ENCODE measurements at places on chromosomes 5 and 9.

- DNase-seq, result no peak
These were observed 4.8 kb downstream of the DNAJB5 start for GRCh38 chr9:34994260-34994899.

GRCh38 chr5:10639846-10640368 is 76.0 kb downstream of the ANKRD33B start:
- no peak for DNase-seq

DNA sequence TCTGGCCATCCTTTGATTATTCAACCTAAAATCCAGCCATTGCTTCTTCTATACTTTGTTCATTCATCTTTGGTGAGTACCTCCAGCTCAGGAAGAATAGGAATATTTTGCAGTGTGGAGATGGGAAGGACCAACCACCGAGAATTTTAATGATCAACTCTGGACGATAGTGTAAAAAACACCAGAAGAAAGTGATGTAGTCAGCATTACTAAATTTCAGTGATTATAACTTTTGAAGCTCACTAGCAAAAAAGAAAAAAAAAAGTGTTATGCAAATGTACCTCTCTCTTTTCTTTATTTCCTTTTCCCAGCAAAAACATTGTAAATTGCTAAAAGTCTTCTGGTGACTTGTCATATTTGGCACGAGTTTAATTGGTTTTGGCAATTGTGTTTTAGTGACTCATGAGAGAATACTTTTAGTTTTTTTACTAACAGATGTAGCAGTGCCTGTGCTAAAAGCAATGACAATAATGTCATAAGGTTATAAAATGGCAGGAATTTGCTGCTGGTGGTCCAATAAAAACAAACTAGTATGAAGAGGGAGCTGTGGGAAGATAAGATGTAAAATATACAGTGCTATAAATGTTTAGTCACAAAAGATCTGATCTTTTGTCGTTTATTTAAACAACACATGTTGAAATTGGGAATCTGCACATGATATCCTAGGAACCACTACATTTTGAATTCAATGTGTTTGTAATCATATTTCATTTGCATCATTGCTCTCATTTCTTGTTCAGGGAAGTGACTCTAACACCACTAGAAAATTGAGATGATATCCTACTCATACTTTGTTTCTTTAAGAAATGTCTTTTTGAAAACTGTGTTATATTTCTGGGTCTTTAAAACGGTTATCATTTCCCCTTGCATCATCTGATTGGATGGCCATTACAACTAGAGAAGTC is 81.3 kb upstream of the ERCC6L2 start:
- no peak for DNase-seq

DNA sequence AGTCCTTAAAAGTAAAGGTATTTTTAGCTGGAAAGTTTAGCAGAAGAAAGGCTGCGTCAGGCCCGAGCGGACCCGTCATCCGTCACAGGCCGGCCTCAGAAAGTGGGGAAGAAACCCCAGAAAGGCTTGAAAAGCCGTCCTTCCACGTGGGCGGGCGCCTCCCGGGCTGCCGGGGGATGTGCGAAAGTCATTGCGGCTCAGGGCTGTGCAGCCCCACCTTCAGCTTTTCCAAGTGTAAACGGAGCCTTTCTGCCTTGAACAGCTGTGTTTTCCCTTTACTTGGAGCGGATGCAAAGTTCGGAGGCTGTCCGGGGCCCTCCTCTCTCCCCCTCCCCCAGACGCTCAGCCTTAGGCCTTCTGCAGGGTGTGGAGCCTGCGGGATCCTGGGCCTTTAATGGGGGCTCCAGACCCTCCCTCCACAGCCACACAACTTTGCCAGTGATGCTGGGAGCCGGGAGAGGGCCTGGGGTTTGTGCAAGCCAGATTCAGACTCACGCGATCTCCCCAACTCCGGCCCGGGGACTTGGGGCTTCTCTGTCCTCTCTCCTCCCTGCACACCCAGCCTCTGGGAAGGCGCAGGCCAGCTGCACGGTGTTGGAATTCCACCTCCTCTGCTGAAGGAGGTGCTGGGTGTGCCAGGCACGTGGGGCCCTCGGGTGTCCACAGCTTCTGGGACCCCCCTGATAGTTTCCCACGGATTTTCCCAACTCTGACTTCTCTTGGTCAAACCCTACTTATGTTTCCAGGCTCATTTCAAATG is 95.5 kb upstream of the RAPGEF1 start:
- no peak for DNase-seq

DNA sequence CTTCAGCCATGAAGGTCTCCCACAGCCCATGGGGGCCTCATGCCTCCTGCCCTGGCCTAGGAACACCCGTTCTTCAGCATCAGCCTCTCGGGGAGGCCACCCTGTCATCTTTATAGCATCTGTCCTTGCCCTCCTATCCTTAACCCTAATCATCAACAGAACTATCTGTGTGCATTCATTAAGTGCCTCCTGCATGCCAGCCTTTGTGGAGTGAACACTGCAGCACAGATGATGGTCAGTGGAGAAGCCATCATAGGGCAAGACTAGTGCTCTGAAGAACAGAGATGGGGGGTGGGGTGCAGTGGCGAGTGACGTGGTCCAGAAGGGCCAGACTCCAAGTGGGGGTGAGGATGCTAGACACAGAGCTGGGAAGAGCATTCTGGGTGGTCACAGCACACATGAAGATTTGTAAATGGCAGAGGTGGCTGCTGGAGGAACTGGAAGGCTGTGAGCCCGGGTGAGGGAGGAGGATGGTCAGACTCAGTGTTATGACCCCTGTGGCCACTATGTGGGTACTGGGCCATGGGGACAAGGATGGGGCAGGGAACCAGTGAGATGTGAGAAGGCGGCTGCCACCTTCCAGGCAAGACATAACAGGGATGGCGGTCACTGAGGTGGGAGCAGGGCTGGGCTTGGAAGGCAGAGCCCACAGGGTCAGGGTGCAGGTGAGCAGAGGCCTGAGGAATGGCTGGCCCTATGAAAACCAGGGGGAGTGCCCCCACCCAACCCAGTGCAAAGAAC is 3.6 kb upstream of the CARD19 start:
- DNase-seq, result no peak

DNA sequence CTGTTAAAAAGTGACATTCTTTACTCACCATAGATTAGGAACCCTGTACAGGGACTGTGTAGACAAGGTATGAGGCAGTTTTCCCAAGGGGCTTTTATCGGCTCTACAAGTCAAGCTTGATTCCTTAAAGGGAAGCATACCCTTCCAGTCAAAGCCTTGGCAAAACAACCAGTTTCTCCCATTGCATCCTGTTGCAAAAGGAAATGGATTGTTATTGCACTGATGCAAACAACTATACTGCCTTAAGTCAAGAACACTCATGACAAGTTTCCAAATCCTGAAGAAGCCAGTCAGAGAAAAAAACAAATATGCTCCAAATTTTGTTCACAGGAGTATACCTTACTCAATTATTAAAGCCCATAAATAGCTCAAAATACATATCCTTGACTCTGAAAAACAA is 67.5 kb downstream of the RGMB start:
- DNase-seq, result no peak

GRCh38 chr5:141421489-141421855 is 621 bp downstream of the PCDHGA11 start:
- no peak for DNase-seq

DNA sequence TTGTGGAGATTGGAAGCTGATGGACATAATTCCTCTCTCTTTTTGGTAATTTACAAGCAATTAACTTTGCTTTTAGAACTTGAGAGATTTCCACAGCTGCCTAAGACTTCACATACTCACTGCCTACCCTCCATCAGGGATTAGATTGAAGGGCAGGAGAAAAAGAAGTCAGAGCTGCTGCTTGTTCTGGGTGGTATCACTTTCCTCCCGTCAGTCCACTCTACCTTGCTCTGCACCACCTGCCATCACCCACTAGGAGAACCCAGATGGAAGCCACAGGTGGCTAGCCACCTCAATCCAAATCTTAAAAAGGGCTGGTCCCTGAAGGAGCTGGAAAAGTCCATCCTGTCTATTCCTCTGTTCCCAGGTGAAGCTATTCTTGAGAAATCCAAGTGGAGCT is 10.5 kb downstream of the IRF1 start:
- DNase-seq, result no peak

DNA sequence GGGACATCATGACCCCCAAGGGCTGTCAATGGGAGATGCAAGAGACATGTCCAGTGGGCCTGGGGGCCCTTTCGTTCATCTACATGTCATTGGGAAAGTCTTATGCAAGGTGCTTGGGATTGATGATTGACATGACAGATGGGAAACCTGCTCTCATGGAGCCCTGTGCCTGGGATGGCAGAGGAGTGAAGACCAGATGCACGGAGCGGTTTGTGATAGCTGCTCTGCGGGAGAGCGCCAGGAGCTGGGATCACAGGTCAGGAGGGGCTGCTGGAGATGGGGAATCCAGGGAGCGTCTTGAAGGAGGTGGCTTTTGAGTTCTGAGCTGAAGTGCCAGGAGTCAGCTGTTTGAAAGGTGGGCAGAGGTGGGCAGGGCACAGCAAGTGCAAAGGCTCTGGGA is 104.3 kb downstream of the FGF18 start:
- no peak for DNase-seq

GRCh38 chr9:90665072-90665471 is 22.4 kb upstream of the DIRAS2 start:
- DNase-seq, result no peak

DNA sequence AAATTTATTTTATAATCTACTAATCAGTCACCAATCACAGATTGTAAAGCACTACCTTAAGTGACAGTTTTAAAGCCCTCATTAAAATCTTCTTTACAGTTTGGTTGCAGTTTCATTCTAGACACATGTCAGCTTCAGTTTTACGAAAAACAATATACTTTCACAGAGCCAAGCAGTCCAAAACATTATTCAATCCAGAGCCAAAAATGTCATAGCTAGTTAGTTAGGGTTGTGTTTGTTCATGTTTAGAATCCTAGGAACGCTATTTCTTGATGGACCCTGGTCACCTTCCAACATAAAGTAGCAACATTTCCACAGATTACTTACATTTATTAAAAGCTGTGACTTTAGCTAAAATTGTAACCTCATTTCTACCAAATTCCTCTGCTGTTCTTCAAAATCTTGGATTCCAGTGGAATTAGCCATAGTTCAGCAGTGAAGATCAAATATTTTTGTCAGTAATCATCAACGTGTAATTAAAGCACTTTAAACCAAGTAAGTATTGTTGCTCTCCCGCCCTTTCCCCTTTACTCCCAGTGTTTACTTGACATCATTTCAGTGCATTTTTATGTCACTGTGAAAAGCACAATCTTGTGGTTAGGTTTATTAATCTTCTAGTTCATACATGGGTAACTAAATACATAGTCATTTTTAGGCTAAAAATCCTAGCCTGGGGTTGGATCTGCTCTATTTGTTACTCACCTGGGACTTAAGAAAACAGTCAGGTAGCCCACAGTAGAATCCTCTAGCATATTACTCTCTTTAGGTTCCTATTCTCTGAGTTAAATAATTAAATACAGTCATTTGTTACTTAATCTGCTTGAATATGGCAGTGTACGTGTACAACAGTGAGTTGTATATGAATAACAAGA is 74.3 kb downstream of the NIPBL start:
- DNase-seq, result no peak

DNA sequence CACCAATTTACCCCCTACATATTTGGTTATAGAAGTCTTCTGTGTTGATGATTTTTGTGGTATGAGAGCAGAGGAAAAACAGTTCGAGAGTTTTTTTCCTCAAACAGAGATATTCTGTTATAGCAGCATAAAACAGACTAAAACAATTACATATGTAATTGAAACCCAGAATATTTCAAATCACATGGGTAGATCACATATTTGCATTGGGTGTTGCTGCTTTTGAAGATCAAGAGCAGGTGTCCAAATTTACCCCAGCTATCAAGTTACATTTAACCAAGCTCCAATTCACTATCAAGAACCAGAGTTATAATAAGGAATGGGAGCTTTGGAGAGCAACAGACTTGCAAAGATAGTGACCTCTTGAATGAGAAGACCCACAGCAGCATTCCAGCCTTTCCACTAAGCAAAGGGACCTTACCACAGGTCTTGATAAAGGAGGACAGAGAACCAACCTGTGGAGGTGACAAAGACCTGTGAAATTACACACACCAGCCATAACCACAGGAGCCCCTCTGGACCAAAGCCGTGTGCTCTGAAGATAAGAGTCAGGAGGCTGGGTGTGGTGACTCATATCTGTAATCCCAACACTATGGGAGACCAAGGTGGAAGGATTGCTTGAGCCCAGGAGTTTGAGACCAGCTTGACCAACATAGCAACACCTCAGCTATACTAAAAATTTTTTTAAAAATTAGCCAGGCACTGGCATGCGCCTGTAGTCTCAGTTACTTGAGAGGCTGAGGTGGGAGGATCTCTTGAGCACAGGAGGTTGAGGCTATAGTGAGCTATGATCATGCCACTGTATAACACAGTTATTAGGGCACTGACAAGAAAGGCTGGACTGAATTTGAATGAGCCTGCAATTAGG is 4.0 kb upstream of the CCL28 start:
- DNase-seq, result no peak

GRCh38 chr5:37631939-37632338 is 207.9 kb downstream of the GDNF start:
- no peak for DNase-seq

- no peak for DNase-seq
These were observed 5.1 kb upstream of the AHRR start for GRCh38 chr5:316210-317085.

GRCh38 chr9:119597499-119597898 is 228.3 kb upstream of the BRINP1 start:
- DNase-seq, result no peak

DNA sequence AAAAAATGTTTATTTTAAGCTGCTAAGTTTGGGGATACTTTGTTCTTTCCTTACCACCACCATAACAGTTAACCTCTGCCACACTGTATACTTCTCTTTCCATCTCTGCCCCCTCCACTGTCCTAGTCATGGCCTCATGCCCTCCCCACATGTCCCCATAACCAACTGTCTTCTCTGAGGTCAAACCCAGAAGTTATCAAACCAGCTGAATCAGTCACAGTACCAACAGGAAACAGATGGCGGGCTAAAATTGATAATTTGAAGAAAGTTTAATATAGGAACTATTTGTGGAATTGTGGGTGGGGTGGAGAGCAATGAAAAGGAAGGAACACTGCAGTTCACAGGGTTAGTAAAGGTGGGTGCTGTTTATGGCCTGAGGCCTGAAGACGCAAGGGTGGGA is 5.7 kb upstream of the DCTN4 start:
- DNase-seq, result no peak

DNA sequence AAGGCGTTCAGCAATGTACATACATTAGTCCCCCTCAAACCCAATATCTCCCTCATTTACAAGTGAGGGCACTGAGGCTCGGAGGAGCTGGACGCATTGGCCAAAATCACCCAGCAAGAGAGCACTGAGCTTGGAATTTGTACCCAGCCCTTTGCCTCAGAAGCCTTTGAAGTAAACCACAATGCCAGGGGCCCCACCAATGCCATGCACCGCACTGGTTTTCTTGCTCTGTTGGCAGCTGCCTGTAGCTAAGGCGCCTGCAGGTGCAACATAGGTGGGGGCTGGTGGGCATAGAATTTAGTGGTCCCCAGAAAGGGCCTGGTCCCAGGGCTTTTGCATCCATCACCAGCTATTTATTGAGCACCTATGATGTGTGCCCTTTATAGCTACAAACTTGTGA is 37.3 kb upstream of the FUBP3 start:
- no peak for DNase-seq

- no peak for DNase-seq
These were observed 301.3 kb upstream of the SGCD start for GRCh38 chr5:156025656-156026055.
